ENCODE measurements at places on chromosomes 2 and 18. TPM values are rescaled to one million over a fixed set of nuclear protein-coding genes. Genes with fewer than 3 reads are reported as not detected.

The CHRND gene
- total RNA-seq, result not detected

The KYNU gene
- 1.0 TPM for total RNA-seq

GRCh38 chr18:36360256-36360909, 62.9 kb downstream of the FHOD3 start:
- no peak for DNase-seq

GRCh38 chr18:46250812-46251173, 146.6 kb downstream of the HAUS1 start:
- DNase-seq, result no peak

GRCh38 chr2:7516484-7517063, 599.4 kb downstream of the RNF144A start:
- no peak for DNase-seq

DNA sequence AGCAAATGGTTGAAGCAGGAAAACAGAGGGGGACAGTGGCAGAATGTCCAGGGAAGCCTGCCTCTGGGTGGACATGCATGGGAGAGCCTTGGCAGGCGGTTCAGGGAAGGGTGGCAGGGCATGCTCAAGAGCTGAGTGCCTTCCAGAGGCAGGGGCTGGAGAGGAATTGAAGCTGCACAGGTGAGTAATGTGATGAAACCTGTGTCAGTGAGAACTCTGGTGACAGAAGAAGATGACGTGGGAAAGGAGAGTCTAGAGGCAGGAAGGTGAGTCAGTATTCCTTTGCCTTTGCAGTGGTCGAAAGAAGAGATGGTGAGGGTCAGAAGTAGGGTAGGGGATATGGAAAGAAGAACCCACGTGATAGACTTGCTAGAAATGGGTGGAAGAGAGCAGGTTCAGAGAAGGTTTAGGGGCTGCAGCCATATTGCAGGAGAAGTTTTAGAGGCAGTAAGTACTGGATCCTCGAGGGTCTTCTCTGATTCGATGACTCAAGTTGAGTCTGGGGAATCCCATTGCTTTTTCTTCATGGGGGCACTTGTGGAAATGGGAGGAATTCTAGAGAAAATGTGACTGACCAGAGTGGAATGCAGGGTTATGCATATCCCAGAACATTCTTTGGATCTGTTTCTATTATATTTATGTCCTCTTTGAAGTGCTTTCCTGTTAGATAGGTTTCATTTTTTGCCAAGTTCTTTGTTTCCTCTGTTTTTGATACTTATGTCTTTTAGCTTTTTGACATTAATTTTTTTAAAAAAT, 37.4 kb downstream of the TMEM87B start:
- peak; percentile 80 for DNase-seq

DNA sequence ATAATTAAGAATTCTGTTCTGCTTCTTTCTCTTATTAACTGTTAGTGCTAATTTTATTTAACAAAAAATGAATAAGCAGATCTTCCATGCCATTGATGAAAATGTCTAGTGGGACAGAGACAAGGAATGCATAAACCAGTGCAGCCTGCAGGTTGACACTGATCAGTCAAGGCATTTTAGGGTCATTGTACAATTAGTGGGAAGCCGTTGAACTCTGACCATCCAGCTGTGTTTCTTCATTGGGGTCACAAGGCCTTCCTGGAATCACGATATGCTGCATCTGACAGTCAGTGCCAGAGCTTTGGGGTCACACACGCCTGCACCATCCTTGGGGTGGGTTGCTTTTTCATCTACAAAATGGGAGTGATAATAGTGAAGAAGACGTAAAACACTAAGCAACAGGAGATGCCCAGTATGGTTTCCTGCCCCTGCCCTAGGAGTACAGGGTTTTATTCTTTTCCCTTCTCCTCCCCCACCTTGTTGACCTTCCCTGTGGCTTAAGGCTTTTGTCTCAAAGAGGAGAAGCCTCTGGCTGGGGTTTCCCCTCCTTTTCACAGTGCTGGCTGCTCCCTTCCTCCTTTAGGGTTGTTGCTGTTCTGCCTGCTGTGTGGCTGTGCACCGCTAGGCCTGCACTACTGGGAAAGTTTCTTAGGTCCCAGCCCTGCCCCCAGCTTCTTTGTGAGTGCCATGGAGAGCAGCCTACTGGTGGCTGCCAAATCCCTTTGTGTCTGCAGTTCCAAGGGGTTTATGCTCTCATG, 245.6 kb downstream of the TPGS2 start:
- DNase-seq, result no peak

- no peak for DNase-seq
These were observed 4.9 kb upstream of the DRC1 start for GRCh38 chr2:26396734-26397298.

GRCh38 chr18:610214-610928, 13.6 kb downstream of the CLUL1 start:
- no peak for DNase-seq

The PIEZO2 gene
- total RNA-seq, result 0.10 TPM

GRCh38 chr2:168182550-168183249, 64.7 kb downstream of the STK39 start:
- no peak for DNase-seq

The RGPD4 gene
- total RNA-seq, result not detected

GRCh38 chr2:217623281-217623912, 379.4 kb downstream of the TNS1 start:
- DNase-seq, result peak; percentile 11

DNA sequence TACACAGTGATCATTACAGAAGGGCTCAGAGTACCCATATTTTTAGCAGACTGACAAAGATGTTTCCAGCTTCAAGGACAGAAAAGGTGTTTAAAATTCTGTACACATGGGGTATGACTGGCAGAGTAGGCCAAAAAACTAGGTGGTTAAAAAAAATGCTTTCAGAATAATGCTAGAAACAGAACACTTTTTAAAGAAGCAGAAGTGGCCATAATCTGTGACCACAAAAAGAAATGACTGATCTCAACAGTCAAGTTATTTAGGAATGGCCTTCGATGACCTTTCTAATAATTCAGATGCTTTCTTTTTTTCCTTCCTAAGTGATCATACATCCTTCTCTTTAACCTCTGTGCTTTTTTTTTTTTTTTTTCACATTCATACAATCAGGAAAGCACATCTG, 4.1 kb upstream of the AQP4 start:
- DNase-seq, result no peak

The FN1 gene
- 228 TPM for total RNA-seq

- DNase-seq, result no peak
These were observed 18.5 kb upstream of the KYNU start for GRCh38 chr2:142858961-142859360.

The POTEC gene
- total RNA-seq, result not detected

GRCh38 chr2:46175419-46175818, 121.8 kb upstream of the EPAS1 start:
- no peak for DNase-seq

The B3GNT7 gene
- 0.14 TPM for total RNA-seq

DNA sequence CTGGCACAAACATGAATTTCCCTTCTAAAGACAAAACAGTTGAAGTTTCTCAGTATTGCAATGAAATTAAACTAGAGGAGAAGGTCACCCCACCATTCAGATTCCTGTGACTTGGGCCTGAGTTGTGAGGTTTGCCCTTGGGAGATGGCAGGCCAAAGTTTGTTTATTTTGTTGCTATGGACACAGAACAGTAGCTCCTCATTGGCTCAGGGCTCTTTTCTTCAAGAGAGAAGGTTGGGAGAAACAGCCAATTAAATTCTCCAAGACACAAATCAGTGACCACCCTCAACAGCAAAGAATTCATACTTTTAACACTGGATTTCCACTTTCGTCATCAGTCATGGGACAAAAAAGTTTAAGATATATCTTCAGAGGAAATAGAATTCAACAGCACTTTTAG, at the start of gene FLACC1:
Gene FLACC1 (minus strand): TSS at position 125 of the 400 bp plus-strand sequence. CDS start 5,941 bp downstream, outside the sequence.
- DNase-seq, result peak; percentile 38

- DNase-seq, result no peak
These were observed 42.4 kb downstream of the ASXL2 start for GRCh38 chr2:25835906-25836305.

The RAB27B gene
- 27.8 TPM for total RNA-seq

The ESPNL gene
- total RNA-seq, result 0.85 TPM

DNA sequence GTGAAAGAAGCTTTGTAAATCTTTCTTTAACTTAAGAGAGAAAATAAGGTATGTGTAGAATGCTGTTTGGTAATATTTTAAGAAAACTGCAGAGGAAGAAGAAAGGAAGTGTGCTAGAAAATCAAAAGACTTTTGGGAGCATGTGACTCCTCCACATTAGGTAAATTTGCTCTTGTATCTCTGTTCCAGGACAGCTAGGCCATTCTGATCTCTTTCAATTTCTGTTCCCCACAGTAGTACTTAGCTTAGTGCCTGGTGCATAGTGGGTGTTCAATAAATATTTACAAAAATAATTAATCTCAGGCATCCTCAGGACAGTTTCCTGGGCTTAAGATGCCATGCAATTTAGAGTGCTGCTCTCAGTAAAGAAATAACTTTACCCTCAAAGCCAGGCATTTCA, 105.0 kb downstream of the GPD2 start:
- no peak for DNase-seq

DNA sequence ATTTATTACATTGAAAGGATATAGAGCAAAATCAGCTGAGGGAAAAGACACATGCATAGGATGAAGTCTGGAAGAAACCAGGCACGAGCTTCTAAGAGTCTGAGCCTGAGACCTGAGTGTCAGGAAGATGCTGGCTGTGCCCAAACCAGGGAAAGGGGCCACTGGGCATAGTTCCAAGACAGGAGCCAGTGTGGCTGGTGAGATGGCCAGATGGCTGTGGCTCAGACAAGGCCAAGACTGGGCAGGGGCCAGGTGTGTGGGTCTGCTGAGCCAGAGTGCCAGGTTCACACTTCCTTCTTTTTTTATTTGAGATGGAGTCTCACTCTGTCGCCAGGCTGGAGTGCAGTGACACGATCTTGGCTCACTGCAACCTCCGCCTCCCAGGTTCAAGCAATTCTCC, 95.5 kb upstream of the ATG16L1 start:
- no peak for DNase-seq

The BCL11A gene
- total RNA-seq, result 9.8 TPM

DNA sequence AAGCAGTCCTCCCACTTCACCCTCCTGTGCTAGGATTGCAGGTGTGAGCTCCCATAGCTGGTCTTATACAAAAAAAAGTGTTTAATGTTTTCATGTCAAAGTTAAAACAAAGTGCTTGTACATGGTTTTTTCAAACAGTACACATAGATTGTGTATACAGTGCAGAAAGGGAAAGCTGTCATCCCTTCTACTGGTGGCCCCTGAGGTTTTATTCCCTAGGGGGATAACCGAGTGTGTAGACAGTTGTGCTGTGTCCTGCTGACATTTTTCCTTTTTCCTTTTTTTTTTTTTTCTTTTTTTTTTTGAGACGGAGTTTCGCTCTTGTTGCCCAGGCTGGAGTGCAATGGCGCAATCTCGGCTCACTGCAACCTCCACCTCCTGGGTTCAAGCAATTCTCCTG, 10.8 kb downstream of the TUBB6 start:
- no peak for DNase-seq

The CYRIA gene
- total RNA-seq, result 11.1 TPM

GRCh38 chr2:127695491-127696472, 5.5 kb upstream of the SFT2D3 start:
- DNase-seq, result peak; percentile 49

The AFF3 gene
- 6.8 TPM for total RNA-seq

The IL36G gene
- not detected for total RNA-seq

DNA sequence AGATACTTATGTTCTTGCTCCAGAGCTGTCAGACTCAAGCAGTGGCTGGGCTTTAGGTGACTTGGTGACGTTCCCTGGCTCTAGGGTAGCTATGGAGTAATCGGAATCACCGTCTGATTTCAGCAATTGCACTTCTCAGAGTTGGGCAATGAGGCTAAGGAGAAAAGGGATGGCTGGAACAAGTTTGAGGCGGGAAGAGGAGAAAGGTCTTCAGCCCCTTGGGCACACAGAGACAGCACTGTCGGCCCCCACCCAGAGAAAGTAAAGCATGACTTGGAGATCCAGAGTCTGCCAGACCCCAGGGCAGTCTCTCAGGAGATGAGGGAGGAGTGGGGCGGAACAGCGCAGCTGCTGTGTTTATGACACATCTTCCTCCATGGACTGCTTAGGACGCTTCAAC, 114.5 kb downstream of the KLHL29 start:
- no peak for DNase-seq

The FAP gene
- total RNA-seq, result not detected

The CD226 gene
- 0.17 TPM for total RNA-seq

DNA sequence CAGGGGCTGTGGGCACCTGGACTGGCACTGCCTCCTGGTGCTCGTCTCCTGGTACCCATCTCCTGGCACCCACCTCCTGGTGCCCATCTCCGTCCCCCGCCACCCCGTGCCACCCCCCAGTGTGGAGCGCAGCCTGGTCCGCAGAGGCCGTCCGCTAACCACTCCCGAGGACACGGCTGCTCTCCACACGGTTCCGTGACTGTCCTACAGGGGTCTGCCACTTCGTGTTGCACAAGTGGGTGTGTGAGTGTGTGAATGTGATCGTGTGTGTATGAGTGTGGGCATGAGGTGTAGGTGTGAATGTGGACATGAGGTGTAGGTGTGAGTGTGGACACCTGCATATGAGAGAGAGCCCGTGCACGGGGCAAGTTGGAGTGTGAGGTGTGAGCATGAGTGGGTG, 119.4 kb upstream of the HS6ST1 start:
- no peak for DNase-seq

GRCh38 chr2:179938026-179938425, 69.1 kb downstream of the CWC22 start:
- DNase-seq, result no peak

The ATL2 gene
- 68.3 TPM for total RNA-seq

DNA sequence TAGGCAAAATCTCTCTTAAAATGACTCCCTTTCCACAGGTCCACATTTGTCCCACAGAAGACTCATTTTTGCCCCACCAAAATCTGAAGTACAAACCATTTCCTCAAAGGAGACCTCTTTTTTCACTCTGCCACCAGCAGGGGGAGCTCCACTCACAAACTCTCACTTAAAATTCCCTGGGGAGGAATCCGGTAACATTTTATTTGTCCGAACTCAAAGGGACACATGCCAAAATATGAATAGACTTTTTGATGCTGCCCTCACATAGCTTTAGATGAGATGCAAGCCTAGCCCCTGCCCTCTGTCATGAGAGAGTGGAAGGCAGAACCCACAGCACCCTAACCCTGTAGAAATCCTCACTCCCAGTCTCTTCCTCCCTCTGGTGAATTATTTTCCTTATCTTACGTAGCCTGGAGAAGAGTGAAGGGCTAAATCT, 57.1 kb downstream of the RMDN2 start:
- peak; percentile 42 for DNase-seq

GRCh38 chr2:21396252-21396651, 272.5 kb downstream of the TDRD15 start:
- DNase-seq, result no peak

- no peak for DNase-seq
These were observed 49.8 kb downstream of the GLS start for GRCh38 chr2:190930411-190930810.

- peak; percentile 9 for DNase-seq
These were observed 1485.4 kb upstream of the CELF4 start for GRCh38 chr18:39051013-39051412.

GRCh38 chr2:171703574-171704347, 16.5 kb downstream of the DYNC1I2 start:
- DNase-seq, result peak; percentile 18

The NOL4 gene
- total RNA-seq, result not detected
